ENCODE measurements at places on chromosomes 7 and 10.

DNA sequence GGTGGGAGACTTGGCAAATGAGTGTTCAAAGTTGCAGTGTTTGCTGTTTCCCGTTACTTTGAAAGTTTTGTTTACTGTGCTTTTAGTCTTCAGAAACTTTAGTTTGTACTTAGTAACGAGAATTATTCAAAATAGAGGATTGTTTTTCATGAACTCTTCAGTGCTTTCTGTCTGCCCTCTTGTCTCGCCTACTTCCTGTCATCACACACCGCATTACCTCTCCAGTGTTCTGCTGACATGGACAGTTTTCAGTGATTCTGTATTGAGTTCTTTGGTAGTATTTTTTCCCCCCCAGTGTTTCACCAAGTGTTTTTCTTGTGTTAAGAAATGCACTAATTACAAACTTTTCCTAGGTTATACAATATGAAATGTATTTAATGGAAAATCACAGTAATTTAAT is 207.0 kb downstream of the MLLT10 start:
- no peak for DNase-seq

DNA sequence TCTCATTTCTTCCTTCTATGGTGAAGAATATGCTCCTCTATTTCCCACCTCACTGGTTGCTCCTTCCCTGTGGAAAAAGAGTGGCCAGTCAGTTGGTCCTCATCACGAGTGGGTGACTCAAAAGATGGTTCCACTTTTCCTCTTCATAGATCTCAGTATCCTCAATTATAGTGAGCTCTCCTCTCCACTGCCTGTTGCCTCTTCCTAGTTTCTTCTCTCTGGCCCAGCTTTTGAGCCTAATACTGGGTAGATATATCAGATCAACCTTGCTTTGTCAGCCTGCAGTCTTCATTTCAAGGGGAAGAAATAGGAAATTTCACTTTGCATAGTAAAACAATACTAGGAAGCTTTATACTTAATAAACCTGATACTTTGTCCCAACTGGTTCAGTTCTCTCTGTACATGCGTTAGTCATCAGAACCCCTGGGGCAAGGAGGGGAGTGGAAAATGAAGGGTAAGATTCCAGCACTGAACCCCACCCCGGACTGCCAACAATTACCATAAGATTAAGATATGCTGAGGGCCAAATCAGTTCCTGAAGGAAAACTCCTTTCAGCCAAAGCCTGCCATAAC is 15.5 kb upstream of the WNT16 start:
- peak; percentile 27 for DNase-seq

GRCh38 chr10:117544004-117544701 is 1.6 kb downstream of the EMX2 start:
- DNase-seq = peak; percentile 90

- DNase-seq = no peak
Observed at GRCh38 chr10:76840802-76841201, 796.8 kb downstream of the KCNMA1 start.

- no peak for DNase-seq
Observed at GRCh38 chr10:72875250-72876055, 18.1 kb upstream of the OIT3 start.

DNA sequence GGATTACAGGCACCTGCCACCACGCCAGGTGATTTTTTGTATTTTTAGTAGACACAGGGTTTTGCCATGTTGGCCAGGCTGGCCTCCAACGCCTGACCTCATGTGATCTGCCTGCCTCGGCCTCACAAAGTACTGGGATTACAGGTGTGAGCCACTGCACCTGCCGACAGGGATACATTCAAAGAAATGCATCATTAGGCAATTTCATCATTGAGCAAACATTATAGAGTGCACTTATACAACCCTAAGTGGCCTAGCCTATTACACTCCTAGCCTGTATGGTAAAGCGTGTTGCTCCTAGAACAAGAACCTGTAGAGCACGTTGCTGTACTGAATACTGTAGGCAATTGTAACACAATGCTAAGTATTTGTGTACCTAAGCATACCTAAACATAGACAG is 350.3 kb downstream of the GALNT17 start:
- no peak for DNase-seq

Data from osteoblast (primary cell).